ENCODE measurements at places on chromosomes 5 and 9. TPM values are rescaled to one million over a fixed set of nuclear protein-coding genes. Genes with fewer than 3 reads are reported as not detected.
A peak's percentile ranks its signal among the peaks of the same experiment; 100 is the strongest.

The F12 gene
- 13.4 TPM for total RNA-seq

The DELE1 gene
- 78.4 TPM for total RNA-seq

The CDKN2B-AS1 gene
- not detected for total RNA-seq

DNA sequence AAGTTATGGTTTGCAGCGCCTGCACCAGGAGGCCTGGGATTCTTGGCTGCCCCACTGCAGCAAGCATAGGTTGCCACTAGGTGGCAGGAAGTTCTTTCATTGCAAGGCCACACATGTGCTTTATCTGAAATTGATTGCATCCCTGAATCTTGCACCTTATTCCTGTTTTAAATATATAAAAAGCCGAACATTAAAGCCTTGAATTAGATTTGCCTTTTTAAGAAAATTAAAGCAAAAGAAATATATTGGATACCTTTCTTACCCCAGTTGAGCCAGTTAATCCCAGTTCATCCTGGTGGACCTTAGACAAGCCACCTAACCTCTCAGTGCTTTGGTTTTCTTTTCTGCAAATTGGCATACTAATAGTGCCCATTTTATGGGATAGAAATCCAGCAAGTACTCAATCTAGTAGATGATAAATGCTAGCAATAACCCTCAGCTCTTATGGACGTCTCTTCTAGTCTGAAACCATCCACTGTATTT lies 6.3 kb upstream of the TRMT10B start:
- no peak overlapping the region for H3K27ac ChIP-seq
- DNase-seq: peak; percentile 62
- H3K36me3 ChIP-seq: no peaks in the 10 kb centered on the region
- no peaks in the 10 kb centered on the region for H3K27me3 ChIP-seq
- H3K4me3 ChIP-seq: no peak overlapping the region

DNA sequence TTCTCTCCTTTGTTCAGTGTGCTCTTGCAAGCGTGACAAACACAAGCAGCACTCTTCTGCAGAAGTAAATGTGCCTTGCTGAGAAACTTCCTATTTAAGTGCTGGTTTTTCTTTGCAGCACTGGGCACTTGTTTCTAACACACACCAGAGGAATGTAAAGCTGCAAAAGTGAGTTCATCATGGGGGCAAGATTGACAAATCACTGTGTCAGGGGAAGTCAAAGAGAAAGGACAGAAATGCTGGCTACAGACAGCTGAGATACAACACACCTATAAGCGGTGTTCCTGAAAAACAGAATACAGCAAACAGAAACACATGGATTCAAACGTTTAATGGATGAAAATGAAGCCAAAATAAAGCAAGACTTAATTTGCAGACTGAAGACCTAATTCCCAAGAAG lies 19.6 kb downstream of the ROR2 start:
- no peaks in the 10 kb centered on the region for H3K27me3 ChIP-seq
- no peak overlapping the region for H3K4me3 ChIP-seq
- no peaks in the 10 kb centered on the region for H3K4me1 ChIP-seq
- no peaks in the 10 kb centered on the region for H3K36me3 ChIP-seq

- H3K27ac ChIP-seq: no peak overlapping the region
- H3K27me3 ChIP-seq: no peaks in the 10 kb centered on the region
- no peaks in the 10 kb centered on the region for H3K36me3 ChIP-seq
- no peak overlapping the region for H3K4me3 ChIP-seq
- no peak for DNase-seq
Observed at GRCh38 chr9:125650271-125650737, 56.7 kb downstream of the MAPKAP1 start.

DNA sequence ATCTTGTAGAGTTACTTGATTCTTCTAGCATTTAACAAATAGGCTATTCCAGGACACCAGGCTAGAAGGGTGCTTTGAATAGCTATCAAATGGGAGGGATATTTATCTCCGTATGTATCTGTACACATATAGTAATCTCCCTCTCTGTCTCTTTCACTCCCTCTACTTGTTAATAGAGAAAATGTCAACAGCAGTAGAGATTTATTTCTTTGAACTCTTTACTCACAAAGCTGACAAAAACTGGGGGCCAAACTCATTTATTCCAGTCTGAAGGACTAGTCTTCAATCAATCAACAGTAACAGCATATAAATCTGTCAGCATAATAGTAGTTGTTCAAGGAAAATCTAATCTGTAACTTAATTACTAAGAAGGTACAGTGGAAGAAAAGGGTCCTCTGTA lies 78.2 kb upstream of the FER start:
- peaks cover 6% of the 10 kb centered on the region for H3K27me3 ChIP-seq
- H3K36me3 ChIP-seq: no peaks in the 10 kb centered on the region
- H3K27ac ChIP-seq: no peak overlapping the region
- no peak overlapping the region for H3K4me3 ChIP-seq
- no peaks in the 10 kb centered on the region for H3K4me1 ChIP-seq
- no peak for DNase-seq

GRCh38 chr9:98226516-98226915 lies 28.9 kb downstream of the TBC1D2 start:
- no peak overlapping the region for H3K27ac ChIP-seq
- no peaks in the 10 kb centered on the region for H3K36me3 ChIP-seq
- H3K4me3 ChIP-seq: no peak overlapping the region
- DNase-seq: no peak
- no peaks in the 10 kb centered on the region for H3K27me3 ChIP-seq
- H3K4me1 ChIP-seq: peaks cover 4% of the 10 kb centered on the region
